NCI-H526 (cell line): ENCODE measurements at places on chromosomes 12 and 14.

DNA sequence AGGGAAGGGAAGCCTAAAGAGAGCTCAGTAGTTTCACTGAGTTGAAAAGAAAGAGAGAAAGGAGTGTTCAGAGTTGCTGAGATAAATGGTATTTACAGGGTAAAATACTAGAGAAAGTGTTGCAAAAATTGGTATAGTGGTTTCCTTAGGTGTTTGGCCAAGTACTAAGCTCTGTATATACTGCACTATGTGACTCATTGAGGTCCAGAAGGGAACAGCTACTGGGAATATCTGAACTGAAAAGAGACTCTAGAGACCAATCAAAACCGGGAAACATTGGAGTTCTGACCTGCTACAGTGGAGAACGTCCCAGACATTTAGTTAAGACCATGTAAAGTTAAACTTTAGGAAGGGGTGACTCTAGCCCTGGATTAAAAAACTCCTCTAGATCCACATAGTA lies 42.7 kb upstream of the ALX1 start:
- no peak for DNase-seq

DNA sequence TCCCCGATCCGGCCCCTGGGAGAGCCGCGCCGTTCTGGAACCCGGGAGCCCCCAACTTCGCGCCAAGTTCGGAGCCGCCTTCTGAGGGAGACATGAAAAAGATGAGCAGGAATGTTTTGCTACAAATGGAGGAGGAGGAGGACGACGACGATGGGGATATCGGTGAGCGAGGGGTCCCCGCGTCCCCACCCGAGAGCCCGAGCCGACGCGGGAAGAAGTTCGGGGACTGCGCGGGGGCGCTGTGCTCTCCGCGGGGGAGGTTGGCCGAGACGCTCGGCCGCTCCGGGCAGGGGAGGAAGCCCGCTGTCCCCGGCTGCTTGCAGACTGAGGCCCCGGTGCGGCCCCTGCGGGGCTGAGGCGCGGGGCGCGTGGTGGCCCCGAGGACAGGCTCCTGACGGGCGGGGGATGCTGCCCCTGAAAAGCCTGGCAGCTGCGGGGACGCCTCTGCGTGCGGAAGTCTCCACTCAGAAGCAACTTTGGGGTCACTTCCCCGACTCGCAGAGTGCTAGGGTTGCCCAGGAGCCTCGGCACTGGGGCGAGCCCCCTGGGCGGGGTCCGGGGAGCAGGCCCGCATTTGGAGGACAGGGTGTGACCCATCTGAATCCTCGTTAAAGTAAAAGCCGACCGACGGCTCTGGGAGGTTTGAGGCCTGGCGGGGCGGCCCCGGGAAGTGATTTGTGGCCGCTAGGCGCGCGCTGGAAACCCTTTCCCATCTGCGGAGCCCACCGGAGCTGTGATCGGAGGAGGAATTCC lies 511 bp downstream of the ANO6 start:
- no peak for DNase-seq

DNA sequence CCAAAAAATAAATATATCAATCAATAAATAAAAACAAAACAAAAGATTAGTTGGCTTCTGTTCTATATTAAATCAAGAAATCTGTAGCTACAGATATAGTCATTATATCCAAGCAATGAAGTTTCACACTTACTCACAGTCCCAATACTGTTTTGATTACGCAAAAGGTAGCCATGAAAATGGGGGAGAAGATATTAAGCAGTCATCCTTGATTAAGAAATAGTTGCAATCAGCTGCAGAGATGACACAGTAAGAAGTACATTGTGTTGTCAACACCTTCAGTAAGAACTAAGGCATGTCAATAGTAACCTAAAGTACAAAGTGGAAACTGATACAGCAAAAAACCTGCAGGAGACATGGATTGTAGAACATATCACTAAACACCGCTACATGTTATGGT lies 11.0 kb upstream of the RHOJ start:
- no peak for DNase-seq

DNA sequence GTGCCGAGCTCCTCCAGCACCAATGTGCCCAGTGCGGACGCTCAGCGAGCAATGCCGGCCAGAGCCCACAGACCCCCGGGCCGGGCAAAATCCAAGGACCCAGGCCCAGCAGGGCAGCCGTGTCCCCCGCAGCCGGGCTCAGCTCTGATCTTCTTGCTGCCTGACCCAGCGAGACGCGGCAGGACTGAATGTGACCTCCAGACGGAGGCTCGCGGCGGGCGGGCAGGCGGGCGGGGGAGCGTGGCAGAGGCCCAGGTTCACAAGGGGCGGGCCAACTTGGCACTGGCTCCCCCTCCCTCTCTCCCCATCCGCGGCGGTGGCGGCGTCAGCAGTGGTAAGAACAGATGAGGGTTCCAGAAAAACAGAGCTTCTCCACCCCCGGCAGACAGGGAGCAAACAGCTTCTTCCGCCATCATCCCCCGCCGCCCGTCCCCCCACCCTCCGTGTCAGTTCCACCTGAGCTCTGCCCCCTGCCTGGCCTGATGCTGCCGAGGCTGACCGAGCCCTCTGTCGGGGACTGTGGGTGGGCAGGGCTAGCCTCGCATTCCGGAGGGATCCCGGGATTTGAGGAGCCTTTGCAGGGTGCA lies 94.3 kb downstream of the RFLNA start:
- DNase-seq: no peak

- DNase-seq: no peak
These were observed 12.4 kb downstream of the DPF3 start for GRCh38 chr14:72881543-72881942.

GRCh38 chr12:67161322-67161918 lies 107.7 kb upstream of the CAND1 start:
- DNase-seq: peak; percentile 31

DNA sequence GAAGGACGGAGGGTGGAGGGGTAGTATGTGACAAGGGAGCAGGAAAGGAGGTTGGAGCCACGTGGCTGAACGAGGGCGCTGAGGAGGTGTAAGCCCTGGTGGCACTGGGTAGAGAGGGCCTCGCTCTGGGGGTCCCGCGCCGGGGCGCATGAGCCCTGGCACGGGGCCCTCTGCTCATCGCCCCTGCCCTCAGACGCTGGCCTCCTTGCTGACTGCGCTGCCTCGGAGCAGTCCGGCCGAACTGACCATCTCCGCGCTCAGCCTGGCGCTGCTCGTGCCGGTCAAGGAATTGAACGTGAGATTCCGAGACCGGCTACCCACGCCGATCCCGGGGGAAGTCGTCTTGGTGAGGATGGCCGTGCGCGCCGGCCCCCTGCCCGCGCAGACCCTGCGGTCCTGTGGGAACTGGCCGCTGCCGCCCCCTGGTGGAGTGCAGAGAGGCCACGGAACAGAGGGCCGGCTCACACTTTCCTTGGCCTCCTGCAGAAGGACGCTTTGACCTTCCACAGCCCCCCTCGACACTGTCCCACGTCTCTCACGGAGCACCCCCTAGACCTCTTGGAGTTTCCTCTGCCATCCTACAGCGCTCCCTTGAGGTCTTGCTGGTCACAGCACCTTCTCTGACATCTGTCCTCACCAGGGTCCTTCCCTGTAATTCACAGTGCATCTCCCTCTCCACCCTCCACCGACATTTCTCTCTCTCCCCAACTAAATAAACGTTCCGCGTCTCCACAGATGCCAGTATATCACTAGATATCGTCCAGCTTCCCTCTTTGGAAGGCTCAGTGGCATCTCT lies 10.5 kb downstream of the ARHGEF25 start:
- no peak for DNase-seq

GRCh38 chr12:94245631-94246383 lies 97.4 kb downstream of the PLXNC1 start:
- no peak for DNase-seq

- DNase-seq: no peak
These were observed 8.1 kb upstream of the B3GNT4 start for GRCh38 chr12:122195405-122195804.

DNA sequence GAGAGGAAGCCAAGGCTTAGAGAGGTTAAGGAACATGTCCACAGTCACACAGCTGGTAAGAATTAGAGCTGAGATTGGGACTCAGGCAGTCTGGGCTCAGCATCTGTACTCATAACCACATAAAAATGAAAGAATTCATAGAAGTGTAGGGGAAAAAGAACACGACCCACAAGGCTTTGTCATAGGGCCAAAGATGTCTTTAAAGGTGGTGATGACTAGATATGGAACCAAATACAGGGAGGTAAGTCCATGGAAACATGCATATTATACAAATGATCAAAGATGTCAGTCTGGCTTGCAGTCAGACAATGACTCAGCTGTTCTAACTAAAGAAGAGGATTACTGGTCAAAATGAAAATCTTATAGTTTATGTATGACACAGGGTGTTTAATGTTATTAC lies 7.2 kb upstream of the SSPN start:
- peak; percentile 22 for DNase-seq

- no peak for DNase-seq
These were observed 58.8 kb upstream of the AP4S1 start for GRCh38 chr14:30966415-30967363.

DNA sequence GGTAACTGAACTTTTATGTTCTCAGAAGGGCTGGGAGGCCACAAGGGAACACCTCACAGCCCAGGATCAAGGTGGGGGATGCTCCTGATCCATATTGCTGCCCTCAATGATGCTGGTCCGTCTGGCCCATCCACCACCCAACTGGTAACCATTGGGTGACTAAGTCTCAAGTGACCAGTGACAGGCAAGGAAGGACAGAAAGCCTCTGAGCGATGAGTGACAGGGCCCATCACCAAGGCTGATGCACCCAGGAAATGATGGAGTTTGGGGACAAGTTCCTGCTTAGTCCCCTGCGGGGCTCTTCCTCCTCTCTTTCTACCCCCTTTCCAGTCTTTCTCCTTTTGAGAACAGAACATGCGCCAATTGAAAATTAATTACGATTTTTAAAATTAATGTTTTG lies 2.6 kb upstream of the MMP19 start:
- DNase-seq: no peak

DNA sequence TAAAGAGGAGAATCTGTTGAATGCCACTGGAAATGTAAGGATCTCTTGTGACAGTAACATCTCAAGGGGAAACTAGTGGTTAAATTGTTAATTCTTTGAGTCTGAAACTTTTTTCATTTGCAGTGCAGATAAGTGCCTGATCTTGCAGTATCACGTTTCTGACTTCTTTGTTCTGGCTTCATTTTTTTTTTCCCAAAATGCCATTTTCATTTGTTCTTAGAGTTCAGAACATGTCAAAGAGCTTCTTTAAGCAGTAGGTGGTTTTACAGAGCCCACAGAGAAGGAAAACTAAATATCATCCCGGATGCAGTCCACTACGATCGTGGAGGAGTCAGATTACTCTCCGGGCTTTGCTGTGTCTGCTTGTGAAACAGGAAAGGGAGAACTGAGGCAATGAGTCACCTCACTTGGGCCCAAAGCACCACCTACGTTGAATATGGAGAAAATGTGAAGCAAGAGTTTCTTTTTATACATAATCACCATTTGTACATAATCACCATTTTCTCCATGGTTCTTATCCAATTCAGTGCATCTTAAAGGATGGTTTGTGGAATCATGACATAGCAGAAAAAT lies 43.9 kb downstream of the HMGA2 start:
- DNase-seq: no peak

DNA sequence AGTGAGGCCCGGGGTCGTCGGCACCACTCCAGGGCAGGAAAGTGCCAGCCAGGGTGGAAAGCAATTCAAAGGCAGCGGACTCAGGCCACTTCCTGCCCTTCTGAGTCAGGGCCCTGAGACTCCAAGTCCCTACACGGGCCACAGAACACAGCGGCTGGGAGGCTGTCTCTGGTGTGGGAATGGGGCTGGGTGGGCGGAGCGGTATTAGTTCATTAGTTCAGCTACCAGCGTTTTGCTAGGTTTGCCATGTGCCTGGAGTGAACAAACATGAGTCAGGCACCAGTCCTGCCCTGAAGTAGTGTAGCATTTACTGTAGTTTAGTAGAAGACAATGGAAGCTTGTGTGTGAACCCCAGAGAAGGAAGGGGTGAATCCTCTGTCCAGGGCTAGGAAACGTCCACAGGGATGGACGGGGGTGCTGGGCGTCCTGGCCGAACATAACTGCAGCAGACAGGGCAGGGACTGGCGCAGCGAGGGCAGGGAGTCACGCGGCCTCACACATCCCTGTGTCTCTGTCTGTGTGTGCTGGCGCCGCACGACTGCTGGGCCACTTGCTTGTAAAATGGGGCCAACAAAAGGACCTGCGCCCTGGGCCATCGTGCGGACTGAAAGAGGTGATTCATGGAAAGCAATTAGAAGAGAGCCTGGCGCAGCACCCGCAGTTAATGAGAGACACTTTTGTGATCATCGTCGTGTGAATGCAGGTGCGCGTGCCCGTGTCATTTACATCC lies 186.4 kb upstream of the PRMT8 start:
- DNase-seq: no peak

- no peak for DNase-seq
These were observed 32.3 kb downstream of the ALDH1L2 start for GRCh38 chr12:105051981-105052380.

GRCh38 chr12:39638178-39638577 lies 18.6 kb upstream of the ABCD2 start:
- DNase-seq: no peak

DNA sequence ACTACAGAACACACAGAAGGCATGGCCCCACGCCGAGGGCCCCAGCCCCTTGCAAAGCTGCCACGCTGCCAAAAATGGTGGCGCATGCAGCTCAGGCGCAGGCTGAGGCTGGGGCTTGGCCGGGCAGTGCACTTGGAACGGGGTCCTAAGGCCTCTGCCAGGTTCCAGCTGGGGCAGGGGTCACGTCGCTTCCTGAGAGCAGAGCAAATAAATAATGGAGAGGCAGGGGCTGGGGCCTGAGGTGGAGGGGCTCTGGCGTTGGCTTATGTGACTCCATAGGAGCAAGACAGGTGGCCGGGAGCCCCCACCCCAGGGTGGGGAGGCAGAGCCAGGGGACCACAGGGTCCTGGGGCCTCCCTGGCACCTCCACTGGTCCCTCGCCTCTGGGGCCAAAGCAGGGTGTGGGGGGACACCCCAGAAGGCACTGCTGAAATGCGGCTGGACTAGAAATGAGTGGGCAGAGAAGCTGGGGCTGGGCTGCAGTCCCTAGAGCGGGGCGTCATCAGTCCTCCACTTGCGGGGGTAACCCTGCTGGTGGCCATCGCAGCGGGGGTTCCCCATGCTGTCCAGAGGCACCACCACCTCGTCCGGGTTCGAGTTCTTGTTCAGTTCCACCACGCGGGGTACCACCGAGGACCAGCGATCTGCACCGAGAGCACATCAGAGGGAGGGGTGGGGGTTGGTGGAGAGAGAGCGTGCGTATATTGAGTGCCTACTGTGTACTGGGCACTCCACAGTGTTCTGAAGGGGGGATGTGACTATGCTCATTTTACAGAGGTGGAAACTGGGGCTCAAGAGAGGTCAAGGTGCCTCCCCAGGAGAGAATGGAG lies 49.8 kb downstream of the TRPV4 start:
- no peak for DNase-seq

GRCh38 chr14:102926104-102926503 lies 3.6 kb downstream of the AMN start:
- DNase-seq: no peak
